ENCODE measurements at places on chromosomes 3 and 15.

- peak; percentile 8 for DNase-seq
Observed at GRCh38 chr3:56467108-56467507, 1.2 kb downstream of the ERC2 start.

DNA sequence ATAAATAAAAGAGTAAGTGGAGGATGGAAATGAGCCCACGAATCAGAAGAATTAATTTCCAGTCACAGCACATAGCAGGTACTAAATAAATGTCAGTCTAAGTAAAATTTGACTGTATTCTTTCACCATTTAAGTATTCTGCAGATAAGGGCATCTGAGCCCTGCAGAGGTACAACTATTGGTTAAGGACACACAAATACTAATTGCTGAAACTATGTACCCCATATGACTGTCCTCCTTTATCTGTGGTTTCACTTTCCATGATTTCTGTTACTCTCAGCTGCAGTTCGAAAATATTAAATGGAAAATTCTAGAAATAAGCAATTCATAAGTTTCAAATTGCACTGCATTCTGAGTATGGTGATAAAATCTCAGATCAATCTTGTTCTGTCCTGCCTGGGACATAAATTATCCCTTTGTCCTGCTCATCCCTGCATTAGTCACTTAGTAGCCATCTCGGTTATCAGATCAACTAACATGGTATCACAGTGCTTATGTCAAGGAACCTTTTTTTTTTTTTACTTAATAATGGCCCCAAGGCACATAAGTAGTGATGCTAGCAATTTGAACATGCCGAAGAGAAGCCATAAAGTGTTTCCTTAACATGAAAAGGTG lies 95.1 kb downstream of the LSAMP start:
- DNase-seq, result no peak

- no peak for DNase-seq
Observed at GRCh38 chr15:73143763-73144155, 91.5 kb downstream of the NEO1 start.

DNA sequence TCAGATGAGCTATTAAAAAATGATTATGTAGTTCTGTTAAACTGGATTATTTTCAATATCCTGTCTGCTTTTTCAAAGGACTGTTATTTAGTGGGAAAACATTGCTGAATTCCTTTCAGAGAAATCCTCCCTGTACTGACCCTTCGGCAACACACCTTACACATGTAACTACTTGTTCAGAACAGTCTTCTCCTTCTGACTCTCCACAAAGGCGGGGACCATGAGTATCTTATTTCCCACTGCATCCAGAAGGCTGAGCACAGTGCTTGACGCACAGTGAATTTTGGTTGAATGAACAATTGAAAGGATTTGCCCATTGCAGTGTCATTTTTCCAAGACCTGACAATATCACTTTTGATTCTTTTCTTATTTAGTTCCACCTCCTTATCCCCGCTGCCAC lies 23.1 kb upstream of the CFAP161 start:
- DNase-seq, result no peak

GRCh38 chr15:41125063-41125669 lies 9.1 kb upstream of the INO80 start:
- no peak for DNase-seq

DNA sequence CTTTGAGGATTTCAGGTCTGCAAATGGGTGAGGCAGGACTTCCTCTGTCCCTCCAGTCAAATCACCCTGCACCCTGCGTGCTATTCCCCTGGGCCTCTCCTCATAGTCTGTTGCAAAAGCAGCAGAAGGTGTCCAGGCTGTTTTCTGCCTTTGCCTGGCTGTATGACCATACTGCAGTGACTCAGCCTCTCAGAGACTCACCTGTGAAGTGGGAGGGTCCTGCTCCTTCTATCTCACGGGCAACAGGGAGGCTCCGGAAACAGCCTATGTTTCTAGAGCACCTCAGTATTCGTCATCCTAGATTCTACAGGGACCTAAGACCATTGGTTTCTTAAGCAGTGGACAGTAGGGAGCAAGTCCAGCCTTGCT lies 216.4 kb downstream of the TLE3 start:
- DNase-seq, result no peak

GRCh38 chr3:97838393-97838792 lies 16.6 kb downstream of the CRYBG3 start:
- no peak for DNase-seq

GRCh38 chr3:115657168-115657567 lies 33.9 kb downstream of the GAP43 start:
- no peak for DNase-seq

GRCh38 chr3:169528289-169528688 lies 135.2 kb downstream of the MECOM start:
- DNase-seq, result no peak

DNA sequence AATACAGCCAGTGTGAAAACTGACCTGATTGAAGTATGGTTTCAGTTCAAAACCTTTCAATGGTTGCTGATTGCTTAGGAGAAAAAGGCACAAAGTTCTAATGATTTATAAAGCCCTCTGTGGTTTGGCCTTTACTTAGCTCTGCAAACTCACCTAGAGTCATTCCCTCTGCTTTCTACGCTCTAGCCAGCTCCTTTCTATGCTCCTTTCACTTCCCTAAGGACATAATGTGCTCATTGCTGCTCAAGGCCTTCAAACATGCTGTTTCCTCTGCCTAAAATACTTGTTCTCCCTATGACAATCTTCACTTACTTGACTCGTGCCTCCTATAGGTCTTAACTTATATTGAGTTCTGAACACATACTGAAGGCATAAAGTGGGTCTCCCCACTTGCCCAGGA lies 19.0 kb downstream of the RPL39L start:
- no peak for DNase-seq

- no peak for DNase-seq
Observed at GRCh38 chr3:142664311-142664710, 59.5 kb upstream of the TRPC1 start.

DNA sequence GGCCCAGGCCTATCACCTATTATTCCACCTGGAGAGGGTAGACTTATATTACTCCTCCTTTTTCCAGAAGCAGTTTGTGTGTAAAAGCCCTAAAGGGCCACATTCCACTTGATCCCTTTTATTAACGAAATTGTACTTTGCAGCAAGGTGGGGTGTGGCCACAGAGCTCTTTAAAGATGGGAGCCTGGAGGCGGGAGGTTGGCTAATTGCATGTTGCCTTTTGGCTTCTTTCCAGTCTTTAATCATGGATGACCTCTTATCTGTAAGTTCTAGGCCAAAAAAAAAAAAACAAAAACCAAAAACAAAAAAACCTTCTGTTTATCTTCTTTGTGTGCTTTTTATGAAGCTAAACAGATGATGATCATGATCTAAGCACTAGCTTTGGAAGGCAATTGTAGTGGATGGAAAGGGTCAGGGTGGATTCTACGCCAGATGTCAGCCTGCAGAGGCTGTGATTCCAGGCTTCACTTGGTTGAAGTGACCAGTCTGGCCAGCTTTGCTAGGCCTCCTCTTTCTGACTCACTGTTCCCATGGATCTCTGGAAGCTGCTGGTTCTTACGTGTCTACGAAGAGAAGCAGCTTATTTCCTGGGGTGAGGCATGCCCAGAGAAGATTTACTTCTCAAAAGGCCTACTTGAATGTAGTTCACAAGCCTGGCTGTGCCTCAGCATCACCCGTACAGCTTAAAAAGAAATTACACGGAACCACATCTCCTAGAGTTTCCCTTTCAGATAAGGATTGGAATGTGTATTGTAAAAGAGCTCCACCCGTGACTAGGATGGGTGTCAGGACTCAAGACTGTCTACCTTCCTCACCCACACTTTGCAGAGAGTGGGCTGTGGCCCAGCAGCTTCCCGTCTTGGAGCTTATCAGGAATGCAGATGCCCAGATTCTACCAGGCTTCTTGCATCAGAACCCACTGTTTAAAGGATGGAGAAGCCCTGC lies 330.9 kb upstream of the C2CD4B start:
- DNase-seq, result no peak

DNA sequence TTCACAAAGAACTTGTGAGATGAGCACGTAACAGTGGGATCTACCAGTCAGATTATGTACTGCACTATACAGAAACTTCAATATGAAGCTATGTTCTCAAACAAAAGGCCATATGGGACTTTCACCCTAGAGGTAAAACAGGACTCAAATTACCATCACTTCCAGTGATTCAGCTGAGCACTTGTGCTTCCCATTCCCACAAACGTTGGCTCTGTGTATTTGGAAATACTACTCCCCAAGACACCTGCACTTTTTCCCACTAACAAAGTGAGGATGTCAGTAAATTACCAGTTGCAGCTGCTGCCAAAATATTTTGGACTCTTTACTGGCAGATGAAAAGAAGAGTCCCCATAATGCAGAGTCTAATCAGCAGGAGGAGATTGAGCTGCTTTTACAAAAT lies 1570.1 kb downstream of the SI start:
- DNase-seq, result no peak

- DNase-seq, result no peak
Observed at GRCh38 chr15:100572362-100572983, 29.5 kb downstream of the LINS1 start.

DNA sequence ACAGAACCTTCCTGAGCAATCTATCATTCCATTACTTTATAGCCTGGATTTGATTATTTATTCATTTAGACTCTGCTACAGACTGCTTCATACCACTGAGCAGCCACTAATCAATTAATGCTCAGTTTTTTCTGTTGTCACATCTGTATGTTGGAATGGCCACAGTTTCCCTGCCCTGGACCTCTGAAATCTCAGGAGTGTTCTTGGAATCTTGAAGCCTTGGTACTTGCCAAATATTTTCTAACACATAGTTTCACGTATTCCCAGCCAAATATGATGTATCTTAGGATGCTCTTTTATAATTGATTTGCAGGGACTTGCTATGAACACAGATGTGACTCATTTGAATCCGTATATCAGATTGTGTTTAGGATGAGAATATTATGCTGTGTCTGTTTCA lies 225.8 kb downstream of the TAFA4 start:
- no peak for DNase-seq

DNA sequence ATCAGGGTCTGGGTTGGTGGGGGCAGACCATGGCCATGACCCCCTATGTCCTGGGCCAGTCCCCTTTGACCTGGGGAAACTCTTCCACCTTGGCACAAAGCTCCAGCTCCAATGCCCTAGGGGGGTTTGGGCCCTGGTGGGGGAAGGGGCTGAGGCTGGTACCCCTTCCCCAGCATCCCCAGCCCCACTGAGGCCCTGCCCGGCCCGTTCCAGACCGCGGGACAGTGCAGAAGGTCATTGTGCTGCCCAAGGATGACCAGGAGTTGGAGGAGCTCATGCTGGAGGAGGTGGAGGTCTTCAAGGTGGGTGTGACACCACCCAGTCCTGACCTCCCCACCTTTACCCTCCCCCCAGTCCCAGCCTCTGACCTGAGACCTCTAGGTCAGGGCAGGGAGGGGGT lies 6.2 kb upstream of the GNAT1 start:
- no peak for DNase-seq

- DNase-seq, result no peak
Observed at GRCh38 chr15:85276921-85277320, 103.5 kb upstream of the AKAP13 start.

DNA sequence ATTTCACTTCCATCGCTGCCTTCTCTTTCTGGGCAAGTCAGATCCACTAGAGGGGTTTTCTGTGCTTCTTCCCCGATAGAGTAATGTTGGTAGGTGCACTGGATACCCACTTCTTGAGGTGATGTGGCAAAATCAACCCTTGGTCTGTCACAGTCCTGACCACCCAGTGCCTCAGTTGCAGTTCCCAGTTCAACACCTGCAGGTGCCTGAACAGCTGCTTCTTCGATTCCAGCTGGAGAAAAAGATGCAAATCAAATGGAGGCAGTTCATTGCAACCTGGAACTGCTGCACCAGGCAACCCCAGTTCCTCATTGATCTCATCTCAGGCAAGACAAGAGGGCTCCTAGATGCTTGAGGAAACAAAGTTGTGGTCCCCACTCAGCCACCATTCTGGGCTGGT lies 186.6 kb downstream of the UBE2E2 start:
- no peak for DNase-seq

GRCh38 chr15:93118904-93119303 lies 29.9 kb upstream of the RGMA start:
- DNase-seq, result no peak

DNA sequence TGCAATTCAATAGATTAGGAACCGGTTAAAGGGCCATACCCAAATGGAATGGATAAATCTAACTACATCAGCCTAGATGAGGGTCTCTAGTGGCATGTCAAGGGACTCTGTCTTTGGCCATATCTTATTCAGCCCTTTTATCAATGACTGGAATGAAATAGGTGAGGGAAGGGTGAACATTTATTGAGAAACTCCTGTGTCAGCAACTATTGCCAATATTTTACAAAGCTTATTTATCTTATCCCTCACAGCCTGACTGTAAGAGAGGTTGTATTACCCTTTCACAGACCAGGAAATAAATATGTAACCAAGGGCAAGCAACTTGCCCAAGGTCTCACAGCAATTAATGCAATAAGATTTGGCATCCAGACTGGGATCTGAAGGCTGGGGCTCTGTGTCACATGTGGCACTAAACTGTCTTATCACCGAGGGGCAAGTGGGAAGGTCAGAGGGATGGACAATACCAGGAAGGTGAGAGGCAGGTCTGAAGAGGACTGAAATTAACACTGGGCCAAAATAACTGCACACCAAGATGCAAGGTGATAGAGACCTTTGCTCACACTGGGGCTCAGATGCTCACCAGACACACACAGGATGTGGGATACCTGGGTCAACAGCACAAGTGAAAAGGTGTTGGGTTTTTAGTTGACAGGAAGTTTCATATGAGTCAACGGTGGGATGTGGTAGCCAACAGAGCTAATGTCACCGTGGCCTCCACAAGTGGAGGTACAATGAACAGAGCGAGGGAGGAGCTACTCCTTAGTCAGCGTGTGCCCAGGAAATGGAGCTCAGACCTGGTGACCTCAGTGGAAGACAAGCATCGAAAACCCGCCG lies 261.3 kb downstream of the RPLP1 start:
- DNase-seq, result peak; percentile 70

GRCh38 chr3:74592359-74592758 lies 22.1 kb downstream of the CNTN3 start:
- no peak for DNase-seq

Data from stimulated activated CD4-positive, alpha-beta T cell treated with anti-CD3 and anti-CD28 coated beads, Interleukin-15, amount 100 ng/mL, for 48 hours (primary cell).